ENCODE measurements at places on chromosomes 3 and 15.
A peak's percentile ranks its signal among the peaks of the same experiment; 100 is the strongest.

DNA sequence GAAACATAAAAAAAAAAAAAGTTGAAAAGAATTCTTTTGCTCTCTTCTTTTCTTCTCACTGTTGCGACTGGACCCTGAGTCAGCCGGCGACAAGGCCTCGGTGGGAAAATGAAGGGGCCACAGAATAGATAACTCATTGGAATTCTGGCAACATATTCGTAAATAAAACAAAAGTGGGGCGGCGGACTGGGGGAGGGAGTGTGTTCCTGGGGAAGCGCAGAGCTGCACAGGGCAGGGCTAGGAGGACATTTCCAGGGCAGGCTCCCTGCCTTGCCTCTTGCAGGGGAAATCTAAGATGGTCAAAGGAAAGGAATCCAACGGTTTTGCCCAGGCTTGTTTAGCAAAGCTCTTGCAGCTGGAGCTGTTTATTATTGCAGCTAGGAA, 1042.8 kb upstream of the NR2F2 start:
- DNase-seq: no peak

DNA sequence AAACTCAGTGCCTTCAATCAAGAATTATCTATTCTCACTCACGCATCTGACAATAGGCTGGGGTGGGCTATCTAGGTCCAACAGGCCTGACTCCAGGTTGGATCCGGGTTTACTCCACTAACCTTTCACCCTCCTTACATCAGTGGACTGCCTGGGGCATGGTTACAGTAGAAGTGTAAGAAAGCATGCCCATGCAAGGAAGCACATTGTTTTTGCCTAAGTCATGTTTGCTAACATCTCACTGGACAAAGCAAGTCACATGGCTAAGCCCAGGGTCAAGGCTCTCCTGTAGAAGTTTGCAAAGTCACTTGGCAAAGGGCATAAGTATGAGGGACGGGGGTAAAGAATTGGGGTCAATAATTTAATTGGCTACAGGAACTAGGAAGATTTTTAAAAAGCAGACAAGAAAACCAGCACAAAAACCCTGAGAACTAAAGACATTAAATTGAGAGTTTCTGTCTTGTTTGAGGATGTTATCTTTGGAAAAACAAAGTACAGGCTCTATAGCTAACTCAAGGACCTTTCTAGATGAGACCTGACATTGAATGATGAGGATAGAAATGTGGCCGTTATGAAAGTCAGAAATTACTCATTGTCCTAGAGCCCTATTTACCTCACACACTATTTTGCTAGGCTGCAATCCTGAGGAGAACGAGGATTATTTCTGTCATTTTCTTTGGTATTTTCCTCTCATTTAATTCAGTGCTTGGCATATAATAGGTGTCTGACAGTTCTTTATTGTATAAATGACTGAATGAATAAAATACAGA, 214.2 kb downstream of the IL20RB start:
- DNase-seq: no peak

DNA sequence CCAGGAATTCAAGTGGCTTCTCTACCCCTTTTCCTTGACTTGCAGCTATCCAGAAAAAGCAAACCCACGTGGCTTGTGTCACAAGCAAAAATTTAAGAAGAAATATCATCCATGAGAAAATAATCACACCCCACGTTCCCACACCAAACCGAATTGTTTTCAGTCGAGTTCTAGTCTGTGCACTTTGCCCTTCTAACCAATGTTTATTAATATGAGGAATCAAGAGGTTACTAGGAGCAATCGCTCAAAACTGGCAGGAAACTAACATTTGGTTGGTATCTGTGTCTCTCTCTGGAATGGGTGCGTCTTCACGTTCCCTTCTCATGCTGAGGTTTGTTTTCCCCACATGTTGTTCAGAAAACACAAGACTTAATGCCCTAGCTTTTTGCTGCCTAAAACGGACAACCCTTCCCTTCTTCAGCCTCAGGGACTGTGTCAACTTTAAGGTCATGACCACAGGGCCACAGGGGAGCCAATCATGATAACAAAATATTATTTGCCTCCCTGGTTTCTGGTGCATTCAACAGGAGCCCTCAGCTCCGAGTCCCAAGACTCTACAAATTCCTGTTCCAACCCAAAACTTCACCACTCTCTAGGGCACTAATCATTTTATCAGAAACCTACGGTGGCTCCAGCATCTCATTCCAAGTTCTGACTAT, 41.4 kb upstream of the LMCD1 start:
- no peak for DNase-seq

- DNase-seq: no peak
Observed at GRCh38 chr3:77541203-77541922, 501.5 kb downstream of the ROBO2 start.

GRCh38 chr15:61084472-61084871, 144.6 kb downstream of the RORA start:
- no peak for DNase-seq

GRCh38 chr3:141659821-141660613, 78.1 kb upstream of the RNF7 start:
- no peak for DNase-seq

DNA sequence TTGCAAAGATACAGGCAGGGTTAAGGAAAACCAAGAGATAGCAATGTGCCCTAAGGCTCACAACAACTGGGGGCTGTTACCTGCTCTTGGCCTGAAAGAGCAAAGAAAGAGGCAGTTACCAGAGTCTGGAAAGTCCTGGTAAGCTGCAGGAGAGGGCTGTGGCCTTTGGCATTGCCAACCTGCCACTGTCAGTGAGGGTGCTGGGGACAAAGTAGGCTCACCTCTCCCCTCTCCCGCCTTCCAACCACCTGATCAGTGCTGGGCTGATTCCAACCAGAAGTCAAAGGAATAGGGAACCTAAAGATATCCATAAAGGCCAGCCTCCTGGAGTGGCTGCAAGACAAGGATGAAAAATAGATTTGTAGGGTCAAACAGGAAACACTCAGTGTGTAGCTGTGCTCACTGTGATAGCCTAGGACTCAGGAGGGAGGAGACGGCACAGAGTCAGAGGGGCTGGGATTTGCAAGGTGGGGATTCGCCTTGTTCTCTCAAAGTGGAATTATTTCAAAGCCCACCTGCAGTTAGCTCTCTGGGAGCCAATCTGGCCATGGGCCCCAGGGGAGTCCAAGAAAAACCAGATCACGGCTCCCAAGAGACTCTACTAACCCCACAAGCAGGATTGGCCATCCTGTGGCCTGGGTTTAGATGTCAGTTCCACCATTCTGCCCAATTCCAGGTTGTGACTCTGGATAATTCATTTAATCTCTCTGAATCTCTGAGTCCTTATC, 204.0 kb upstream of the BCL6 start:
- DNase-seq: no peak

DNA sequence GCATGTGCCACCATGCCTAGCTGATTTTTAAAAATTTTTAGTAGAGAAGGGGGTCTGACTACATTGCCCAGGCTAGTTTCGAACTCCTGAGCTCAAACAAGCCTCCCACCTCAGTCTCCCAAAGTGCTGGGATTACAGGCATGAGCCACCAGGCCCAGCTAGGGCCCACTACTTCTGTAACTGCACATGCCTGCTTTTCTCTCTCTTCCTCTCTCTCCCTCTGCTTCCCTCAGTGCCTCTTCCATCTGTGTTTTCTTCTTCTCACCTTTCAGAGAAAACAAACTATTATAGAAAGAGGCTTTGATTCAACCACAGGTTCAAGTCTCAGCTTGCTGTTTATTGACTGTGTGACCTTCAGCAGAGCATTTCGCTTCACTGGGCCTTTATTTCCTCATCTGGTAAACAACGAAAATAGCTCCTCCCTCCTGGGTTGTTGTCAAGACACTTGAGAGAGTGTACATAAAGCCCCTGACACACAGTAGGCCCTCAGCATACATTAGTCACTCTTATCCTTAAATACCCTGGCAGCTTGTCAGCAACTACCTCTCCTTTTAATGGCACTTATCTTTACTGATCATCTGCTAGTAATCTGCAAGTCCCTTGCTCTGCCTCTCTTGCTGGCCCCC, 10.2 kb downstream of the TADA3 start:
- no peak for DNase-seq

- no peak for DNase-seq
Observed at GRCh38 chr3:142878649-142879300, 10.1 kb downstream of the PCOLCE2 start.

DNA sequence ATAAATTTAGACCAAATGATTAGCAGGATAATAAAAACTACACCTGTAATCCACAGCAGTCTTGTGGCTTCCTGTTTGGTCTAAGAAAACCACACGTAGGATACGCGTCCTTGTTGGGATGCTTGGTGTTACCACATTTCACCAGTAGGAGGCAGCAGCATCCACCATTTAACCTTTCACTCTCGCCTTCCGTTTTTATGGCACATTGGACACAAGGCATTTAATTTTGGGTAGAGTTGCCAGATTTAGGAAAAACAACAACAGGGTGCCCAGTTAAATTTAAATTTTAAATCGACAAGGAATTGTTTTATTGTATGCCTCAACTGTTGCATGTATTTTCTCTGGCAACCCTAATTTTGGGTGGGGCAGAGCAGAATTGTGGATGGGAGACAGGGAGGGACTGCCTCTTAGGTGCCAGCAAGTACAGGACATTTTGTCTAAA, 6.3 kb downstream of the LRRC31 start:
- peak; percentile 49 for DNase-seq

DNA sequence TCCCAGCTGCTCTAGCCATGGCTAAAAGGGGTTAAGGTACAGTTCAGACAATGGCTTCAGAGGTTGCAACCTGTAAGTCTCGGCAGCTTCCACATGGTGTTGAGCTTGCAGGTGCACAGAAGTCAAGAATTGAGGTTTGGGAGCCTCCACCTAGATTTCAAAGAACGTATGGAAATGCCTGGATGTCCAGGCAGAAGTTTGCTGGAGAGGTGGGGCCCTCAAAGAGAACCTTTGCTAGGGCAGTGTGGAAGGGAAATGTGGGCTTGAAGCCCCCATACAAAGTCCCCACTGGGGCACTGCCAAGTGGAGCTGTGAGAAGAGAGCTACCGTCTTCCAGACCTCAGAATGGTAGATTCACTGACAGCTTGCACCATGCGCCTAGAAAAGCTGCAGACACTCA, 73.7 kb downstream of the STT3B start:
- DNase-seq: no peak

DNA sequence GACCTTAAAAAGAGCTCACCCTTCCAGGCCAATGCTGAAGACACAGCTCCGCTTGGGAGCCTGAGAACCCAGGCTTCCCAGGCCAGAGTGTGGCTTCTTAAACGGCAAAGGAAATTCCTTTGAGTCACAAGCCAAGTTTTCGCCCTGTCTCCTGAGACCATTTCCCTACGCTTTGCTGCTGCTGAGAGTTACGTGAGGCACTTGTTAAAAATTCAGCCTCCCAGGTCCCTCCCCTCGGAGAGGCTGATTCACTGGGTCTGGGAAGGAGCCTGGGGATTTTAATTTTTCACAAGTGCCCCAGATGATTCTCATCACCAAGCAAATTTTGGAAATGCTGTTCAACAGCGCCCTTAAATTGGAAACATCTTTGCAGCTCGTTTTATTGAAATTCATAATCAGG, 25.5 kb downstream of the RLBP1 start:
- DNase-seq: no peak

GRCh38 chr3:131728898-131729642, 226.3 kb upstream of the MRPL3 start:
- DNase-seq: no peak

DNA sequence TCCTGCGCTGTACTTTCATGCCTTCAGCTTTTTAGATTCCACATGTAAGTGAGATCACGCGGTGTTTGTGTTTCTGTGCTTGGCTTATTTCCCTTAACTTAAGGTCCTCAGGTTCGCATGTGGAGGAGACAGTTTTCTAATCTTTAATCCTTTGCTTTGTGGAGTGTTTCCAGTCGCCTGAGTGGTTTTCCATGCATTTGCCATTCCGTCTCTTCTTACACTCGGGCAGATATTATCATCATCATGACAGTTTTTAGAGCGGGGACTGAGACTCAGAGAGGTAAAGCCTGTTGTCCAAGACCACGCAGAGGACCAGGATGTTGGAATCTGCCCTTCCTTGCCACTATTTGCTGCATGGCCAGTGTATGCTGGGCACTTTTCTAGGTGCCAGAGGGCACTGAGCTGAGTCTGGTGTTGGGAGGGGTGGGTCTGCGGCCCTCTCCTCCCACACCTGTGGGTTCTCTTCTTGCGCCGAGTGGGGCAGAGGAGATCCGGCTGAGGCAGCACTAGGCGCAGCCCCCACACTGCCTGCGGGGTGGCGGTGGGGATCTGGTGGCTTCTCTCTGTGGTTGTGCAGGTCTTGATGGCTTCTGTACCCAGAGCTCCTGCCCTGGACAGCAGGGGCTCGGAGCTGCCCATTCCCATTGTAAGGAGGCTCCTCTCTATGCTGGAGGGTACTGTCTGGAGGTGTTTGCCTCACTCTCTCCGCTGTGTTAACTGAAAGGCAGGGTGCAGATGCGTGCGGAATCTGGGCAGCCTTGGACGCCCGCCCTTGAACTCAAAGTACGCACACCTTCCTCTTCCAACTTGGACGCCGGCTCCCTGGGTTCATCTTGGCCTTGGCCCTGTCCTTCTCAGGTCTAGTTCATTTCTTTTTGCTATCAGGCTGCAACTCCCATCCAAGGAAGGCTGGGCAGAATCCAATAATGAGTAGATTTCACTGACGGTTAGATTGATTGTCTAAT, 156.0 kb upstream of the RGMA start:
- no peak for DNase-seq

- no peak for DNase-seq
Observed at GRCh38 chr3:108377384-108377783, 81.0 kb downstream of the HHLA2 start.

DNA sequence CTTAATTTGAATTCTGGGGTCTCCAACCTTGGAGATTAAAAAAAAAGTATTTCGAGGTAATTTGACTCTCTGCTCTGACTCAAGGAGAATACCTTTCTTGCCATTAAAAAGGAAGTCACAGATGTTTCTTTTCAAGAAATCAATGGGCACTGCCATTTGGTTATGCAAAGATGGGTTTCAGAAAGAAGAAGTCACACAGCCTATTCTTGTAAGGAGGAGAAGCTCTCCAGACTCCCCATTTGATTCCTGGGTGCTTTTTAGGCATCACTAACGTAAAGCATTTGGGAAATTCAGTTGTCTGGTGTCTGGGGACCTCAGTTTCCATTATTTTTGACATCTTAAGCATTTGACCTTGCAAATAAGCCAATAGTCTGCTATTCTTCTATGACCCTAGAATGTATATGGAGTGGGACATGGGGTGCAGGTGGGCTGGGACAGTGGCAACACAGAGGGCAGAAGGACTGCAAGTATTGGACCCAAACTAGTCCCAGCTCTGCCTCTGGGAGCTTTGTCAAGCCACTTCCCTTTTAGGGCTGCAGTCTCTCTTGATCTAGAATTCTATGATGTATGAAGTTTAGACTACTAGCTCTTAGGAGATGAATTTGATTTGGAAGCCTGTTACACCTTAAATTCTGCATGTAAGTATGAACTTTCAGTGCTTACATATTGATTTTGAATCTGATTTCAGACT, 27.8 kb downstream of the IL5RA start:
- DNase-seq: no peak

- no peak for DNase-seq
Observed at GRCh38 chr3:52225452-52226228, at the start of gene TLR9. Gene TLR9, minus strand, starts transcription at chr3:52225645. Its CDS starts 116 bp downstream, at chr3:52225529.

DNA sequence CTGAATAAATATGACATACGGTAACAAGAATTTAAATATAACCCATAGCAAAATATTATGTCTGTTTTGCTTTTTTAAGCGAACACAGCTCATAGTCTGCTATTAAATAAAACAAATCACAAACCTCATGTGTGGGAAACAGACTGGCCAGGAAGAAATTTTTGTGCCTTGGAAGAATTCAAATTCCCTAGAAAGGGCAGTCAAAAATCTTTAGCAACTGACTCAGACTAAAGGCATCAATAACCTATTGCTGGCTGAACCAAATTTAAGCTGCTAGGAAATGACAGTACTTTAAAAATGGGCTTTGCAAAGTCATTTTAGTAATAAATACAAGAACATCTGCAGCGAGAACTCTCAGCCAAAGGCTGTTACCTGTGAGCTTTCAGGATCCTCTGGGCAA, 151.4 kb downstream of the PLD1 start:
- no peak for DNase-seq

GRCh38 chr15:38424101-38424552, 29.8 kb upstream of the FAM98B start:
- no peak for DNase-seq
